ENCODE measurements at places on chromosomes 2 and 18. TPM values are rescaled to one million over a fixed set of nuclear protein-coding genes. Genes with fewer than 3 reads are reported as not detected.

The ANKRD23 gene
- total RNA-seq = 17.8 TPM

The IL36RN gene
- total RNA-seq = not detected

The ADCYAP1 gene
- total RNA-seq = not detected

The IL1RN gene
- 2.1 TPM for total RNA-seq

The SPDYA gene
- 1.4 TPM for total RNA-seq

The ANKAR gene
- 9.2 TPM for total RNA-seq

The MAL gene
- 184 TPM for total RNA-seq

The CYP27A1 gene
- total RNA-seq = 4.7 TPM

The LIMS4 gene
- total RNA-seq = 1.1 TPM

The PLEK gene
- total RNA-seq = 28.8 TPM

The ATP5F1A gene
- 285 TPM for total RNA-seq

The LHCGR gene
- not detected for total RNA-seq

The CKAP2L gene
- 40.3 TPM for total RNA-seq

The UGT1A5 gene
- total RNA-seq = not detected

The TEKT4 gene
- not detected for total RNA-seq

The MC4R gene
- not detected for total RNA-seq

The CCDC121 gene
- total RNA-seq = 1.6 TPM

The GPR45 gene
- not detected for total RNA-seq

The REG1B gene
- not detected for total RNA-seq

The RAB27B gene
- total RNA-seq = 1.7 TPM

The KCNIP3 gene
- total RNA-seq = not detected

The OTX1 gene
- total RNA-seq = not detected

The PRSS56 gene
- total RNA-seq = not detected
